OCI-LY7 (cell line): ENCODE measurements at places on chromosomes 5 and 9. TPM values are rescaled to one million over a fixed set of nuclear protein-coding genes. Genes with fewer than 3 reads are reported as not detected.

Gene MUSK
- not detected in 2 replicates for total RNA-seq

Gene PDLIM4
- not detected in 2 replicates for total RNA-seq

Gene GLRA1
- not detected in 2 replicates for total RNA-seq

Gene BTNL9
- 219 and 232 TPM in 2 replicates for total RNA-seq

Gene PCDHB14
- not detected in 2 replicates for total RNA-seq

Gene TRIM23
- 10.0 and 13.0 TPM in 2 replicates for total RNA-seq

Gene ERAP2
- 19.5 and 26.2 TPM in 2 replicates for total RNA-seq

Gene SLC25A25
- total RNA-seq: 17.6 and 20.2 TPM in 2 replicates

Gene KIF27
- 7.3 and 9.1 TPM in 2 replicates for total RNA-seq

Gene AMBP
- total RNA-seq: not detected in 2 replicates

Gene ANKRD34B
- not detected in 2 replicates for total RNA-seq

Gene CDC25C
- 21.1 and 26.9 TPM in 2 replicates for total RNA-seq

Gene RFESD
- total RNA-seq: 7.6 and 10.9 TPM in 2 replicates

Gene OSMR
- not detected in 2 replicates for total RNA-seq

Gene MAP1B
- total RNA-seq: 0.06 TPM in 1 of 2 replicates, not detected in the other

Gene NNT
- total RNA-seq: 98.3 and 120 TPM in 2 replicates

Gene STK32A
- total RNA-seq: not detected in 2 replicates

Gene ZNF618
- total RNA-seq: not detected in 2 replicates

Gene NEUROG1
- total RNA-seq: not detected in 2 replicates

Gene TNC
- total RNA-seq: not detected in 2 replicates

Gene NR6A1
- total RNA-seq: 21.7 and 23.0 TPM in 2 replicates

Gene CCDC180
- 1.2 and 1.8 TPM in 2 replicates for total RNA-seq

Gene KCNIP1
- not detected in 2 replicates for total RNA-seq

Gene SLC23A1
- 63.1 and 67.9 TPM in 2 replicates for total RNA-seq

Gene TLX3
- total RNA-seq: not detected in 2 replicates

Gene SLC6A3
- total RNA-seq: not detected in 2 replicates
